Airway epithelial cell (primary cell): ENCODE measurements at places on chromosomes 16 and 17. TPM values are rescaled to one million over a fixed set of nuclear protein-coding genes. Genes with fewer than 3 reads are reported as not detected.

The MYH13 gene
- not detected in 2 replicates for total RNA-seq

The CD19 gene
- not detected in 2 replicates for total RNA-seq

The PRAC1 gene
- total RNA-seq: not detected in 2 replicates

The PERCC1 gene
- total RNA-seq: not detected in 2 replicates

The CDK3 gene
- total RNA-seq: 0.56 TPM in 1 of 2 replicates, not detected in the other

The ABCA9 gene
- under 0.01 TPM in 1 of 2 replicates, not detected in the other for total RNA-seq

The FOXC2 gene
- 0.19 and 2.0 TPM in 2 replicates for total RNA-seq

The TMEM98 gene
- total RNA-seq: 52.4 and 70.4 TPM in 2 replicates

The FAM83G gene
- 48.5 and 61.9 TPM in 2 replicates for total RNA-seq

The TAT gene
- not detected in 2 replicates for total RNA-seq

The MT1M gene
- not detected in 2 replicates for total RNA-seq

The USH1G gene
- 5.2 and 5.6 TPM in 2 replicates for total RNA-seq

The VMO1 gene
- 4.0 TPM in 1 of 2 replicates, not detected in the other for total RNA-seq
